Stimulated activated CD4-positive, alpha-beta T cell treated with anti-CD3 and anti-CD28 coated beads, TNF-alpha, amount 100 ng/mL, for 48 hours (primary cell): ENCODE measurements at places on chromosomes 1 and 21.

GRCh38 chr1:244837597-244838258 is 2.3 kb downstream of the COX20 start:
- DNase-seq, result no peak

GRCh38 chr1:110384581-110385321 is 6.1 kb downstream of the SLC16A4 start:
- DNase-seq, result no peak

DNA sequence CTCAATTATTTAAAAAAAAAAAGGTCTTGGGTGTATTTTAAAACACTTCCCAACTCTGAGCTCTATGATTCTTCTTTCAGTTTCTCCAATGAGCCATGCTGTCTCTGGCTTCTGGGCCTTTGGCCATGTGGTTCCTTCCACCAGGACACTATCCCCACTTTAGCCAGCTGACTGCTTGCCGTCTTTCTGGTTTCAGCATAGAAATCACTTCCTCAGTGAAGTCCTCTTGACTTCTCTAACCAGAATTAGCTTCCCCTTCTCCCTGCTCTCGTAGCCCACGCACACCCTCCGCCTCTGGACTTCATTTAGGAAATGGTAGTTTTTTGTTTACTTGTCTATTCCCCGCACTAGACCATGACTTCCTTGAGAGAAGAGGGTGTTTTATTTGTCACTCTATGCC is 1.1 kb upstream of the DIO1 start:
- DNase-seq, result no peak

DNA sequence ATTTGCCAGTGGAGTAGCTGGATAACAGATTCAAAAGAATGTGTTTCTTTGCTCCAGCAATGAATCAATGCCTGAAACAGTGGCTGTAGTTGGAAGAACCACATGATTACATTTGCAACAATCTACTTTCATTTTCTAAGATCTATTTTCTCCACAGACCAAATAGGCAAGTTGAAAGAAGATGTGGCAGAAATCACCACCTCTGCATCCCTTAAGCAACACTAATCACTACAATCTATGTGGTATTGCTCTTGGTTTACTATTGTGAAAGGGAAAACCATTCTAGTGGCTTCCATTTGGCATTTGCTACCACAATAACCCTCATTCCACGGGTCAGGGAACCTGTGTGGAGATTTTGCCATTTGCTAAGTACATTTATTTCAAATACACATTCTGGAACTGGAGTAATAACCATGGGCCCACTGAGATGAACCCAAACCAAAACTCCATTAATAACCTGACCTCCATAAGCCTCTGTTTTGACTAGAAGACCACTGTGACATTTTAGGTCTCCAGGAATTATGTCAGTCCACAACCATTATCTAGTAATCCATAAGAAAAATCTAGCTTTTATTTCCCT is 66.3 kb downstream of the C1orf185 start:
- DNase-seq, result no peak

DNA sequence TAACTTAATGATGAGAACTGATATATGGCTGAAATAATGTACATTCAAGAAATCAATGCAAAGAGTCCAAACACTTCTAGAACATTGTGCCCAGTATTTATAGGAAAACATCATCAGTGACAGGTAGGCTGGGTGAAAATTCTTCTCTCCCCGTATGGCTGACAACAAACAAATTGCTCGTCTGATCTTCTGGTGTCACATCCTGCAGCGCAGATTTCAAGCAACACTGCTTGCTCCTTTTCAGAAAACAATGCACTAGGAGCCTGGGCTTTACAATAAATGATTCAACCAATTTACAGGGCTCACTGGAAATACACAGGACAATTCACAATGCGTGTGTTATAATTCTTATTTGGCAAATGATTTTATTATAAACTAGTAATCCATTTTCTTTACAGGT is 185.3 kb downstream of the RERE start:
- no peak for DNase-seq

GRCh38 chr1:13523780-13524477 is 10.1 kb upstream of the LRRC38 start:
- no peak for DNase-seq

DNA sequence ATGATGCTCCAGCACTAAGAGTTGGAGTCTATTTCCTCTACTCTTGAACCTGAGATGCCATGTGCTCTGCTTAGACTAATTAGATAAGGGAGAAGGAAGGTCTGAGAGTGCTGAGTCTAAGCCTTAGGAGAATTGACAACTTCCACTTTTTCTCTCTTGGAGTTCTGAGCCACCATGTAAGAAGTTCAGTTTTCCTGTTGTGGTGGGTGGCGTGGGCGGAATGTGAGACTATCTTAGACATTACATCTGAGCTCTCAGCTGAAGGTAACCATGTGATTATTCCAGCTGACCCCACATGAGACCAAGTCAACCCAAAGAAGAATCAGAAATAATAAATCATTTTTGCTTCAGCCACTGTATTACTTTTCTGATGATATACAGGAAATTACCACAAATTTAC is 404.5 kb upstream of the LRRC7 start:
- DNase-seq, result no peak

GRCh38 chr1:200556002-200556401 is 64.5 kb downstream of the KIF14 start:
- DNase-seq, result no peak

GRCh38 chr1:54137534-54138061 is 15.2 kb downstream of the CDCP2 start:
- no peak for DNase-seq

DNA sequence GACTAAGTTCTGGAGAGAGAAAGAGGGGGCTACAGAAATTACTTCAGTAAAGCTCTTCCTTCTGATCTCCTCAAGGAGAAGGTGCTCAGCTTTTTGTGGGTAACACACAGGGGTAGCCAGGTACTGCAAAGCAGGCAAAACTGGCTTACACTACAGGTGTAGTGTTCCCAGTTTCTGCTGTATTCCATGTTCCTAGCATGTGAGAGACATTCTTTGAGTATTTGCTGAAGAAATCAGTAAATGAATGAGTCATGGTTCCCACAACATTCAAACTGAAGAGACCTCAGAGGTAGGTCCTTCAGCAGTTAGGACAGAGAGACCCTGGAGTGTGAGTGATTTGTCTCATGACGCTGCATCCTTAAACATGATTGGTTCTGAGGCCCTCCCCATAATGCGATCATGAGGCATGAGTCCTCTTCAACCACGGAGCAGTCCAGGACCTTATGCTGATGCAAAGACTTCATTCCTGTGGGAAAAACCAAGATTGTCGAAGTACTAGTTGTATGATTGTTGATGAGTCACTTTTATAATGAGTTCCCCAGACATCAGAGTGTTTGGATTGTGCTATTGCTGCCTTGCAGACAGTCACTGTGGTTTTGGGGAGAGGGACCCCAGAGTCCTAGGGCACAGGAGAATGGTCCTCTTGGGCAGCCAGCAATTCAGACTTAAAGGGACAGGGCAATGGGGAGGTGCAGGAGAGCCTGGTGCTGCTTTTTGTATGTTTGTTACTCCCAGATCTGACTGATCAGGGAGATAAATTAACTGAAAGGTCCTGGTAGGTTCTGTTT is 2.7 kb upstream of the OR10J4 start:
- no peak for DNase-seq

DNA sequence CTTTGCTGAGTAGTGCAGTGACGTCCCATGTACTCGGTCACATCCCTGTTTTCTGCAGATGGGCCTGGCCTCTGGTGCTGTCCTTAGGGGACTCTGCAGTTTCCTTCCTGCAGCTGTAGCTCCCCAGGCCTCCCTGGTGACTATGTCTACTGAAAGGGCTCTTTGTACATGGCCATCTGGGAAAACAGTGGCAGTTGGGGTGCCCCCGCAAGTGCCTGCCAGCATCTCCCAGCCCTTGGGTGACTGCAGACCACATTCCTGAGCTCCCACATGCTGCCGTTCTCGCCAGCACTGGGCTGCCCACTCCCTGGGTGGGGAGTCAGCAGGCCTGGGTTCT is 37.5 kb upstream of the KCNA10 start:
- DNase-seq, result no peak

DNA sequence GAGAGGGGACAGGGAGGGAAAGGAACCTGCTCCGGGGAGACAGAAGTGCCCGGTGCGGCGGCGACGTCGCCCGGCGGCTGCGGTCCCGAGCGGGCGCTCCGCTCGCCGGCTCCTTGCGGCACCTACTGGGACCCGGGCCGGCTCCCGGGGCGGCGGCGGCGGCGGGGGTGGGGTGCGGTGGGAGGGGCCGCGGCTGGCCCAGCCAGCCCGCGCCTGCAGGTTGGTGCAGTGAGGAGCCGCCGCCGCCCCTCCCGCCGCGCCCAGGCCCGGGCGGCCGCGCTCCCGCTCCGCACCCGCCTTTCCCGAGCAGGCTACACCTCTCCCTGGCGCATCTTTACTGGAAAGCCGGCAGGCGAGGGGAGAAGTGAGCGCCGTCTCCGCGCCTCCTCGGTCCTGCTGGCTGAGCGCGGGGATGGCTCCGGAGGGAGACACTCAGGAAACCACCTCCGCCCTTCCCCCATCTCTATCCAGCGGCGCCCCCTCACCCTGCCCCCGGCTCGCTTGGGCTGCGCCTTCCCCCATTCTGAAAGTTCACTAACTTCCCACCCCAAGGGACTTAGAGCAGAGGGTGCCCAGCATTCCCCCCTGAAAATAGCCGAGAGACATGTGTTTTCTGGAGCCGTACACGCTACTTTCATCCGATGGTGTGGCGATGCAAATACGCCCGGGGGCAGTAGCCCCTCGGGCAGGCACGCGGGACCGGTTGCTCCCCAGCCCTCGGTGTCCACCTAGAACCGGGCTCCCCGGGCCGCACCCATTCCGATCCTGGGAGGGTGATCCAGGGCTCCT is at the start of gene PLD5:
PLD5 (minus strand) TSS at position 127 of the 789 bp plus-strand sequence.
- no peak for DNase-seq

GRCh38 chr1:40932006-40932405 is 47.5 kb upstream of the CTPS1 start:
- no peak for DNase-seq

- no peak for DNase-seq
Observed at GRCh38 chr1:37764414-37764825, 500 bp downstream of the EPHA10 start.

DNA sequence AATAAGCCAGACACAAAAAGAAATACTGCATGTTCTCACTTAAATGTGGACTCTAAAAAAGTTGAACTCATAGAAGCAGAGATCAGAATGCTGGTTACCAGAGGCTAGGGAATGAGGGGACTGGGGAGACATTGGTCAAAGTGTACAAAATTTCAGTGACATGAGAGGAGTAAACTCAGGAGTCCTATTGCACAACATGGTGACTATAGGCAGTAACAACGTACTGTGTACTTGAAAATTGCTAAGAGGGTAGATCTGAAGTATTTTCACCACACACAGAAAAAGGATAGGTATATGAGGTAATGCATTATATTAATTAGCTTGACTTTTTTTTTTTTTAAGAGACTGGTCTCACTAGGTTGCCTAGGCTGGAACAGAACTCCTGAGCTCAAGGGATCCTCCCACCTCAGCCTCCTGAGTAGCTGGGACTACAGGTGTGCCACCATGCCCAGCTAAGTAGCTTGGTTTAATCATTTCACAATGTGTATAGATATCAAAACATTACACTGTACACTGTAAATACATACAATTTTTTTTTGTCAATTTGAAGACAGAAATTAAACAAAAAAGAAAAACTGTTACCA is 7.4 kb downstream of the ZNF496 start:
- DNase-seq, result no peak

GRCh38 chr1:165576536-165576935 is 32.7 kb downstream of the LRRC52 start:
- no peak for DNase-seq

DNA sequence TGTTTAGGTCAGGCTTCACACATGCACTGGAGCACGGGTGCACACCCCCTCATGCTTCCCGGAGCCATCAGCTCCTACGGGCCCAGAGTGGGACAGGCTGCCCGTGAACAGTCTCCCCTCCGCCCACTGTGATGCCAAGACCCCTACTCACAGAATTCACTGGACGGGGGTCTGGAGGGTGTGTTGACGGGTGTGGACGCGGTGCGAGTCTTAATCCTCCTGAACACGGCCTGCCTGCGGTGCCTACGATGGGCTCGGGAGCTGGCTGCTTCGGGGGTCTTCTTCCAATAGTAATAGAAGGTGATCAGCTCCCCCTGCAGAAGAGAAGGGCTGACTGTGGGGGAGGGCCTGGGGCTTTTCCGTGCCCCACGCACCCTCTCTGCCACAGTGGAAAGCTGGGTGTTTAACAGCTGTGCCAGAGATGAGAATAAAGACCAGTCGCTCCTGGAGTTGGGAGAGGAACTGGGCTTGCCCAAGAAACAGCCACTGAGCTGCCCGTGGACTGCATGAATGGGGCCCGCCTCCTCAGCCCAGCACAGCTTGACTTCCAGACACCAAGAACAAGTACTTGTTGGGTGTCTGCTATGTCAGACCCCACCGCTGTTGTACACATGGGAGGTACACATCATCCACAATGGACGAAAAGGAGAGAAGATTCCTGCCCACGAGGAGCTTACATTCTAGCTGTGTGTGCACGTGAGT is 47.9 kb downstream of the SLC45A1 start:
- DNase-seq, result no peak

GRCh38 chr1:97143236-97143882 is 421.8 kb downstream of the PTBP2 start:
- DNase-seq, result no peak

GRCh38 chr1:217004776-217005436 is 281.7 kb upstream of the ESRRG start:
- DNase-seq, result no peak

GRCh38 chr1:22402356-22403053 is 49.1 kb upstream of the ZBTB40 start:
- DNase-seq, result no peak

- no peak for DNase-seq
Observed at GRCh38 chr21:43339668-43340067, 87.3 kb downstream of the SIK1 start.

DNA sequence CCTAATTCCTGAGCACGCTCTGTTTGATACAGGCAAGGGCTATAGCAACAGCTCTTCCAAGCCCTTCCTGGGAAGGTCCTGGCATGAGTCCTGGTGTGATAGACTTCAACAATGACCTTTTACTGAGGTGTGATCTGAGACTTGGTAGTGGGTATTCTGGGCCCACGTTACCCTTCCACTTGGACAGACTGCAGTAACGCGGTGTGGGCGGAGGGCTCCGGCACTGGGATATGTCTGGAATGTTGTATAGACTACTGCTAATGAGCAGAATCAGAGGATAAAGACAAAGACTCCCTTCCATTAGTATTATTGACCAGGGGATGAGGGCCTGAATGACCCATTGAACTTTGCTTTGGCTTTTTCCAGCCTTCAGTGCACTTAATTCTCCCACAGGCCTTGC is 262.3 kb downstream of the RWDD3 start:
- no peak for DNase-seq

- no peak for DNase-seq
Observed at GRCh38 chr1:49307457-49307856, 530.8 kb upstream of the BEND5 start.

DNA sequence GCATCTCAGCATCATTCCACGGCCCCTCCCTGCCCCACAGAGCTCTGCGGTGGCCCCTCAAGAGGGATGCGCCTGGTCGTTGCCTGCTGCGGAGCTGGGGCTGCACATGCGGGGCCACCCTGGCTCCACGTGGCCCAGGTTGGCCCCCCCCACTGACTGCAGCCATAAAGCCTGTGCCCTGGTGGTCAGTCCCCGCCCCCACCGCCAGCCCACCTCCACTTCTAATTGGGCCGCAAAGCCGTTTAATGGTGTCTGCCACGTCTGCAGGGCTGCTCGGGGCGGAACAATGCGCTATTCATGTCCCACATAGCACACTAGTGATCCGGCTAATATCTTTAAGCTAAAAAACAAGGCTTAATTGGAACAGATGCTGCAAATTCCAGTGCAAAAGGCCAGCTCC is 33.5 kb upstream of the ACTRT2 start:
- no peak for DNase-seq
